ENCODE measurements at places on chromosomes 5 and 9.

- no peak for DNase-seq
Observed at GRCh38 chr9:77830618-77831285, 182.6 kb upstream of the GNA14 start.

- no peak for DNase-seq
Observed at GRCh38 chr5:139418793-139419192, 14.9 kb upstream of the SPATA24 start.

GRCh38 chr5:133953568-133954145, 14.8 kb downstream of the C5orf15 start:
- peak; percentile 49 for DNase-seq

DNA sequence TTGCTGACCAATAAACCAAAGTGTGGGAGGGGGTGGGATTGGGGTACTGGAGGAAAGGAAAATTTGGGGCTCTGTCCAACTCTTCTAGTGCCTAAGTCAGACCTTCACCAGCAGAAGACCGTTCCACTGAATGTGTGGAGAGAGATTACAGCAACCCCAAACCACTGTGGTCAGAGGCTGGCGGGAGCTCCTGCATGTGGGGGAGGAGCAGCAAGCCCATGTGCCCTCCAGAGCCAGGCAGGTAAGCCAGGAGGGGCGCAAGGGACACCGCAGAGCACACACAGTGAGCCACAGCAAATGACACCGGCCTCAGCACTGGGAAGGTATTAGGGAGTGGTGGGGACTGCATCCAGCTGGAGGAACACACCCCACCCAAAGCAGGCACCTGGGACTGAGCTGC, 62.9 kb downstream of the SMIM23 start:
- no peak for DNase-seq

GRCh38 chr9:83620841-83621636, 1.9 kb upstream of the IDNK start:
- DNase-seq, result peak; percentile 69

DNA sequence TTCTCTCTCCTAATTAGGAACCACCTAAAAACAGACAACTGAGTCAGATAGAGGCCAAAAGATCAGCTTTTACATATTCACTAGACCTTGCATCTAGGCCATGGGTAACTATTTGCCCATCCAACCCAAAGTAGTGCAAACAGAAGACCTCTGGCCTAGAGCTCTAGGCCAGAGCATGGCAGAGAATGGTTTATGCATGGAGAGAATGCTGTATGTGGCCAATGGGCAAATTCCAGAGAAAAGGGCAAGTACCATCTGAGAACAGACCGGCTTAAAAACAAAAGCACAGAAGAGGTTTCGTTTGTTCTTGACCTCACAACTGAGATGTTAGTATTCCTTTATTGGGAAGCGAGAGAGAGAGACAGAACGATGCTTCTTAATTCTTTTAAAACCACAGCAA, 151.7 kb upstream of the RFX3 start:
- no peak for DNase-seq
